M059J (cell line): ENCODE measurements at places on chromosomes 1 and 21.

GRCh38 chr1:225580238-225581099, 72.5 kb downstream of the ENAH start:
- no peak for DNase-seq

DNA sequence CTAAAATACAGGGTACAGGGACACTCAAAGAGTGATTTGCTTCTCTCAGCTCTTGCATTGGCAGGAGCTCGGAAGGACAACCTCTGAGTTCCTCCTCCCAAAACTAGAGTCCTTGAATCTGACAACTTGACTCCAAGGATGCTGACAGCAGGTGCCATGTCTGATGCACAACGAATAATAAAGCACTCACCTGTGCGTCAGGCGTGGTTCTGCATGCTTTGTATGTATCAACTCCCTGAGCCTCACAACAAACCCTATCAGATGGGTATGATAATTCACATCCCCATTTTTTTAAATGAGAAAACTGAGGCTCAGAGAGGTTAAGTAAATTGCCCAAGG, 1.4 kb downstream of the LAPTM5 start:
- no peak for DNase-seq

DNA sequence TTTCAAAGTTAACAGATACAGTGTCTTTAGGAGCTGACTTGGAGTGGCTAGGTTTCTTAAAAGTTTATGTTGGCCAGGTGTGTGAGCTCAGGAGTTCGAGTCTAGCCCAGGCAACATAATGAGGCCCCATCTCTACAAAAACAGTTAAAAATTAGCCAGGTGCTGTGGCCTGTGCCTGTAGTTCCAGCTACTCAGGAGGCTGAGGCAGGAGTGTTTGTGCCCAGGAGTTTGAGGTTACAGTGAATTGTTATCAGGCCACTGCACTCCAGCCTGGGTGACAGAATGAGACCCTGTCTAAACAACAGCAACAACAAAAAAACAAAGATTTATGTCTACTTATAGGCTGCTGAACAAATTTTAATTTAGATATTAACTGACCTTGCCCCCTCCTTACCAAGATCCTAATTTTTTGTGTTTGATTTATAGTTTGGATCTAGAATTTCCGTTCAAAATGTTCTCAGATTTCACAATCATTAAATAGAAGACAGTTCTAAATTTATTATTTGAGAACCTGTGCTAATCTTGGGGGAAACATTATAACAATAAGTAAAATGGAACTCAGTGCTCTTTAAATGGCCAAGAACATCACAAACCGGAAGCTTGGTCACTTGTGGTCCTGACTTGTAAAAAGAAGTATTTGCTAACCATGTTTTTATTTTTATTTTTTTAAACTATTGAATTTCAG, 67.8 kb downstream of the POU2F1 start:
- DNase-seq = no peak

GRCh38 chr1:8586438-8586837, 231.0 kb downstream of the RERE start:
- no peak for DNase-seq

DNA sequence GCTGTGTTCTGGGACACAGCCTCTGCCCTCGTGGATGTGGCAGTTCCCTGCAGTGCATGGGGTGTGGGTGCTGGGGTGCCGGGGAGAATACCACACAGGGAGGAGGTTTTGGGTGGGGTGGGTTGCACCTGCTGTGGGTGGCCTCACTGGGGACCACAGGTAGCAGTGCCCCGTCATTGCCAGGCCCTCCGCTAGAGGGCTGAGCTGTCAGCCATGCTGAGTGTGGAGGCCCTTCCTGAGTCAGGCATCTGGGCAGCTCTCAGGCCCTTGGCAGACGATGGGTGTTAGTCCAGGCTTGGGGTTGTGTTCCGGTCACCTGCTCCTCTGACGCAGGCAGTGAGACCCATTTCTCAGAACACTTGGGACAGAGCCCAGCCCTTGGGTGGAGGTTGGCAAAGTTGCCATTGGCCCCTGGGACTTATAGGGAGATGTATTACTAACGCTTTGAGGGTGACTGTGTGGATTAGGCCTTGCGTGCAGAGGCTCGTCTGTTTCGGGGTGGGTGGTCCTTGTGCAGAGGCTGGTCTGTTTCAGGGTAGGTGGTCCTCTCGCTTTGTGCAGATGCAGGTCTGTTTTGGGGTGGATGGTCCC, 23.9 kb downstream of the PCNT start:
- DNase-seq = no peak

DNA sequence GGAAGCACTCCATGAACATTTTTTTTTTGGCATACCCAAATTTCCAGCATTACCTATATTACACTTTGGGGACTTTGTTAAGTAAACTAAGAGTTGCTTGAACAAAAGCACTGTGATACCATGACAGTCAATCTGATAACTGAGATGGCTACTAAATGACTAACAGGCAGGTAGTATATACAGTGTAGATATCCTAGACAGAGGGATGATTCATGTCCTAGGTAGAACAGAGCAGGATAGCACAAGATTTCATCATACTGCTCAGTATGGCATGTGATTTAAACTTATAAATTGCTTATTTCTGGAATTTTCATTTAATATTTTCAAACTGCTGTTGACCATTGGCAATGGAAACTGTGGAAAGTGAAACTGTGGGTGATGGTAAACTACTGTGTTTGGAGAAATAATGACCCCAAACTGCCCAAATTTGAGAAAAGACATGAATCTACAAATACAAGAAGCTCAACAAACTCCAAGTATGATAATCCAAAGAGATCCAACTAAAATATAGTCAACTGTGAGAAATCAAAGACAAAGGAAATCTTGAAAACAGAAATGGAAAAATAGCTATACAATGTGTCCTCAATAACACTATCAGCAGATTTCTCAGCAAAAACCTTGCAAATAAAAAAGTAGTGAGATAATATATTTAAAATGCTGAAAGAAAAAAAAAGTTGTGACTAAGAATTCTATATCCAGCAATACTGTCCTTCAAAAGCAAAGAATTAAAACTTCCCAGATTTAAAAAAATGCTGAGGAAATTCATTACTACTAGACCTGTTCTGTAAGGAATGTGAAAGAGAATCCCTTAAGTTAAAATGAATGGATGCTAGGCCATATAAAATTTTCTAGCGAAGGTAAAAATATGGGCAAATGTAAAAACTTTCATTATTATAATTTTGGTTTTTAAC, 410.4 kb downstream of the DUSP10 start:
- peak; percentile 23 for DNase-seq

- no peak for DNase-seq
These were observed 103.3 kb upstream of the SLC45A1 start for GRCh38 chr1:8214501-8215173.
